SK-N-SH (cell line): ENCODE measurements at places on chromosomes 4 and X.

GRCh38 chr4:139910106-139910505 is 243.9 kb downstream of the MAML3 start:
- no peak for DNase-seq

- DNase-seq, result no peak
Measured at GRCh38 chrX:46169808-46170207, 375.4 kb downstream of the ZNF674 start.

DNA sequence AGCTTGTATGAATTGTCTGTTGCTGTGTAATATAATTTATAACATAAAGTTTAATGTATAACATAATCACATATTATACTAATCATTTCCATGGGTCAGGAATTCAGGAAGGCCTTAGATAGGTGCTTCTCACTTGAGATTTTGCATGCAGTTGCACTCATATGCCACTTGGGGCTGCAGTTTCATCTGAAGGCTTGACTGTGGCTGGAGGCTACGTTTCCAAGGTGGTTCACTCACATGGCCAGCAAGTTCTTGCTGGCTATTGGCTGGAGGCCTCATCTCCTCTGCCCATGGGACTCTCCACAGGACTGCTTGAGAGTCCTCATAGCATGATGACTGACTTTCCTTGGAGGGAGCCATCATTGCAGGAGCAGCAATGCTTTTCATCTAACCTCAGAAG is 53.4 kb upstream of the STX18 start:
- no peak for DNase-seq

DNA sequence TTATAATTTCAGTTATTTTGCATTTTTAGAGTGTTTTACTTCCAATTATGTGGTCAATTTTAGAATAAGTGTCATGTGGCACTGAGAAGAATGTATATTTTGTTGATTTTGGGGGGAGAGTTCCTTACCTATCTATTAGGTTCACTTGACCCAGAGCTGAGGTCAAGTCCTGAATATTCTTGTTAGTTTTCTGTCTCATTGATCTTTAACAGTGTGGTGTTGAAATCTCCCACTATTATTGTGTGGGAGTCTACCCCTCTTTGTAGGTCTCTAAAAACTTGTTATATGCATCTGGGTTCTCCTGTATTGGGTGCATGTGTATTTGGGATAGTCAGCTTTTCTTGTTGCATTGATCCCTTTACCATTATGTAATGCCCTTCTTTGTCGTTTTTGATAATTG is 127.0 kb upstream of the ZDHHC15 start:
- no peak for DNase-seq

GRCh38 chr4:6562931-6563901 is 11.8 kb upstream of the MAN2B2 start:
- peak; percentile 86 for DNase-seq

DNA sequence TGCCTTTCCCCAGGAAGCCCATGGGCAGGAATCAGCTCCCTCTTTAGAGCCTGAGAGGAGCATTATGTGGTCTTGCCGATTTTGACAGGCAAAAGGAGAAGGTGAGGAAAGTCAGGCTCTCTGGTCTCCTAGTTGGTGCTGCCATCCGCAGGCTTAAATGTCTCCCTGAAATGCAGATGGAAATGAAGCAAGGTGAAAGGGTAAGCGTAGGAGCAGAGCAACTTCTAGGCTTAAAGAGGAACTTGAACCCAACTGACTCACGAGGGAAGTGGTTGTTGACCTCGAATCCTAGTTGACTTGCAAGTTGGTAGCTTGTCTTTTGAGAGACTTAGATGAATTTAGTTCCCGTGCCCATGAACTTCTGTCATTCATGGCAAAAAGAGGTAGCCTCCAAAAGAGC is 205.9 kb downstream of the PTTG2 start:
- DNase-seq, result no peak

GRCh38 chr4:10123227-10124101 is 6.9 kb upstream of the WDR1 start:
- DNase-seq, result peak; percentile 34

- peak; percentile 44 for DNase-seq
Measured at GRCh38 chrX:112081781-112082652, 559 bp downstream of the TRPC5 start.

- DNase-seq, result no peak
Measured at GRCh38 chr4:76658231-76659102, 223.4 kb downstream of the SHROOM3 start.

DNA sequence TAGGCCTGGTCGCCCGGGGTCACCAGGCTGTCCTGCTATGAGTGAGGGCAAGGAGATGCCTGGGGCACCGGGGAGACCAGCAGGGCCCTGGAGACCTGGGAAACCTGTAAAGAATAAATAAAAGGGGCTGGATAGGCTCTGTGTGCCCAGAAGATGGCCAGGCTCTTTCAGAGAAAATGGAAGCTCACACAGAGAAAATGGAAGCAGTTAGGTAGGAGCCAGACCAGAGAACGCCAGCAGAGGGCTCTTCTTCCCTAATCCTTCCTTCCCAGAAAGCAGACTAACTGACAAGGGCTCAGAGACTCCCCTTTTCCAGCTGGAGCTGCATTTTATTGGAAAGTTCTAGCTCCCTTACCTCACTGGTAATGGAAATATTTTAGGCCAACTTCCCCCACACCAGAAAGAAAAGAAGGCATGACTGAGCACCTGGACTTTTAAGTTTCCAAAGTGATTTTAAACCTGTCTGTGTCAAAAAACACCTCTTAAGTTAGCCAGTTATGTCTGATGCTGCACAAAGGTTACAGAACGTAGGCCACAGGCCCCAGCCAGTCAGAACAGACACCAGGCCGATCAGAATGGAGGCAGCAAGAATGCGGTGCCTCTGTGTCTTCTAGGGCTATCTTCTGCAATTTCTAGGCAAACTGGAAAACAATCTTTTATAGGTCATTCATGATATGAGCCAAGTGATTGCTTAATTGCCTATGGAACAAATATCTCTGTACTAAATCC is 74.0 kb downstream of the ATG4A start:
- peak; percentile 19 for DNase-seq

DNA sequence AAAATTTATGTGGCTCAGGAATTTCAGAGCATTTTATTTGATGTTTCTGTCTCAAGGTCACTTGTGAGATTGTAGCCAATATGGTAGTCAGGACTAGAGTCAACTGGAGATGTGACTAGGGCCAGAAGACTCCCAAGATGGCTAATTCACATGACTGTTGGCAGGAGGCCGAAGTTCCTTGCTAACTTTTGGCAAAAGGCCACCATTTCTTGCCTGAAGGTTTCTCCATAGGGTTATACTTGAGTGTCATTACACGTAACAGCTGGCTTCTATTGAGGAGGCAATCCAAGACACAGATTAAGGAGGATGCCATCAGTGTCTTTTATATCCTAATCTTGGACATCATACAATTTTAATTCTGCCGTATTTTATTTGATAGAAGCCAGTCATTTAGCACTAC is 162.3 kb upstream of the MAOA start:
- DNase-seq, result no peak

DNA sequence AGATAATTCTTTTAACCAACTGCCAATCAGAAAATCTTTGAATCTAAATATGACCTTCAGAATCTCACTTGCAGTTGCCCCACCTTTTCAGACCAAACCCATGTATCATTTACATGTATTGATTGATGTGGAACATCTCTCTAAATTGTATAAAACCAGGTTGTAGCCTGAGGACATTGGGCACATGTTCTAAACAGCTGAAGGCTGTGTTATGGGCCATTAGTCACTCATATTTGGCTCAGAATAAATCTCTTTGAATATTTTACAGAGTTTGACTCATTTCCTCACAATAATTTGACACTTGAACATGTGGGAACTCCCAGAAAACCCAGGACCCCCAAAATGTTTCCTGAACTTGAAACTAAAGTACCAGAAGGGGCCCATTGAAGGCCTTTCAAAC is 58.7 kb downstream of the UGT2B10 start:
- no peak for DNase-seq

DNA sequence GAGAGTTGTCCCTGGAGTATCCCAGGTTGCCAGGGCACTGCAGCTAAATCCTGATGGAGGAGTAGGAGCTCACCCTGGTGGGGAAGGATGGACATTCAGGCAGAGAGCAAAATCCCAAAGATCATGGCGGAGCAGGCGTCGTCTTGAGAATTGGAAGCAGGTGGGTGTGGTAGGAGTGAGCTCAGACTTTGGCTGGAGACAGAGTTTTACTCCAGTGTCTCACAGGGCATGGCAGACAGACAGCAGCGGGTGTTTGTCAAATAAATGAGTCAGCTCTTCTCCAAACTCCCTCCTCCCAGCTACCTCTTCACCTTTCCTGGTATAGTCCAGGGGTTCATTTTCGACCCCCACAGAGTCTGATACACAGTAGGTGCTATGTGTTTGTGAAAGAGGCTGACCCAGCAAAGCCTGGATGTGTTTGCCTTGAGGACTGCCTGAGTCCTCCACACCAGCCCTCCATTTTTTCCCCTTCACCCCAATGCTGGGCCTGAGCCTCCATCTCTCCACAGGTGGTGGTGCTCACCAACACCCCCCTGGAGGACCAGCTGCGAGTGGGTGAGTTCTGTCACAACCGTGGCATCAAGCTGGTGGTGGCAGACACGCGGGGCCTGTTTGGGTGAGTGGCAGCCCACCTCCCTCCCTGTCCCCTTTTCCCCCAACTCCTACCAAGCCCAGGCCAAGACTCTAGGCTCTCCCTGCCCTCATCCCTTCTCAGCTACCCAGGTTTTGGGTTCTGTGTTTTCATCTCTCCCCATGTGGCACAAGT is 6.9 kb downstream of the UBA1 start:
- no peak for DNase-seq

- no peak for DNase-seq
Measured at GRCh38 chrX:110210417-110211139, 107.3 kb downstream of the AMMECR1 start.

- no peak for DNase-seq
Measured at GRCh38 chr4:181957088-181957487, 286.1 kb upstream of the TENM3 start.
